ENCODE measurements at places on chromosomes 2 and 18.

DNA sequence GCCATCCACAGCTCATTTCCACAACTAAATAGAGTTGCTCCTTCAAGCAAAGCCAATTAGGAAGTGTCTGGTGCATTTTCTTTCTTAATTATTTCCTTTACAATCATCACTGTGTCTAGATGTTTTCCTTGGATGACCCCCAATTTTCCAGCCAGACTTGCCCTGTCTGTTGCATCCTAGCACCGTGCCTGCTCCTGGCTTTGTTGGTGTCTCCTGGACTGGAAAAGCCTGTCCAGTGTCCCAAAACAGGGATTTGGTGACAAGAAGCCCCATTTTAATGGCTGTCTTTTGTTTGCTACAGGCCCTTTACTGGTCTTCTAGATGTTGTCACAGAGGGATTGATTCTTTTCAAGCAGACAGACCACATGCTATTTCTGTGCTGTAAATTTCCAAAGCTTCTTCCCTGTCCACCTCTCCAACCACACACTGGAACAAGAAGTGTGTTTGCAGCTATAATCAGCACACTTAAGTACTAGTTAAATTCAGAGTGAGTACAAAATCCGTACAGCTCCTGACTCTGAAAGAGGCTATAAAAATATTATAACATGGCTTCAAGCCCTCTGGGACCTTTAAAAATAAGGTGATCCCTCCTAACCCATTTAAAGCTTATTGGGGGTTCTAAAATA lies 38.4 kb downstream of the RNF144A start:
- DNase-seq = no peak

DNA sequence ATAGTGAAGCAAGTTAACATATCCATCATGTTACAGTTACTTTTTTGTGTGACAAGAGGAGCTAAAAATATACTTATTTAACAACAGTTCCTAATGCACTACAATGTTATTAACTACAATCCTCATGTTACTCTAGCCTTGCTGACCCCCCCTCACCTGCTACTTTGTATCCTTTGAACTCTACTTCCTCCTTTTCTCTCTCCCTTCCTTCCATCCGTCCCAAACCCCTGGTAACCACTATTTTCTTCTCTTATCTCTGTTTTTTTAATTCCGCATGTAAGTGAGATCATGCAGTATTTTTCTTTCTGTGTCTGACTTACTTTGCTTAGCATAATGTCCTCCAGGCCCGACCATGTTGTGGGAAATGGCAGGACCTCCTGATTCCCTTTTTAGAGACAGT lies 59.4 kb downstream of the NPAS2 start:
- no peak for DNase-seq

GRCh38 chr2:8583400-8584173 lies 98.3 kb upstream of the ID2 start:
- no peak for DNase-seq

- peak; percentile 99 for DNase-seq
Observed at GRCh38 chr2:85772019-85772745, 18.4 kb downstream of the ATOH8 start.

DNA sequence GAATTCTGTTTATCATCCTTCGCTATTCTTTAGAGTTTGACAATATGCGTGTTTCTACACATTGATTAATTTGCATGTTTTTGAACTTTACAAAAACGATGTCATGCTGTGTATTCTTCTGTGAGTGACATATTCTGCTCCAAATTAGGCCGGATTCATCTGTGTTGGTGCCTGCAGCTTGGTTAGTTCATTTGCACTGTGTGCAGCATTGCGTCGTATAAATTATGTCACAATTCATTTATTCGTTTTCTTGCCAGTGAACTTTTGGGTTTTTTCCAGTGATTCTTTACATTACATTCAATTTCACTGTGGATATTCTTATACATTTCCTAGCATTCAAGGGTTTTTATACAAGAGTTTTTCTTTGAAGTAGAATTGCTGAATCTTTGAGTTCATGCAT lies 118.3 kb downstream of the KCNF1 start:
- DNase-seq = no peak

GRCh38 chr2:142557391-142557790 lies 320.1 kb upstream of the KYNU start:
- DNase-seq = no peak

DNA sequence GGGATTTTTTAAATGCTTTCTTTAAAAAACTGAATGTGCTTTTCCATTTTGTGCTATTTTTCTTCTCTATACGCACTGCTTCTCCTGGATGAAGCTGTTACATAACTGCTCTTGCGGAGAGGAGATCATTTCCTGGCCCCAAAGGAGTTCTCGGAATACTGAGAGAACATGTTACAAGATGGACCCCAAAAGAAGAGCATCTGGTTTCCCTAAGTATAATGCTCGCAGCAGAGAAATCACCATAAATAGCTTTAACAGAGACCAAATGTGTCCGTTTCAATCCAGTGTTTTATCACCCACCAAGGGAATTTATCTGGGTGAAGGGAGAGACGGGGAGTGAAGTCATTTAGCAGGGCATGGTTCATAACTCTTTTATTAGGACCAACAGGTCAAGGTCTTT lies 80.1 kb downstream of the RBM43 start:
- no peak for DNase-seq

- DNase-seq = no peak
Observed at GRCh38 chr2:67857836-67858235, 205.0 kb downstream of the C1D start.

GRCh38 chr18:36798738-36799473 lies 29.9 kb downstream of the TPGS2 start:
- DNase-seq = no peak

- no peak for DNase-seq
Observed at GRCh38 chr18:13414521-13414920, 196.0 kb downstream of the LDLRAD4 start.

- no peak for DNase-seq
Observed at GRCh38 chr2:230327418-230328154, 593 bp downstream of the SP140L start.

DNA sequence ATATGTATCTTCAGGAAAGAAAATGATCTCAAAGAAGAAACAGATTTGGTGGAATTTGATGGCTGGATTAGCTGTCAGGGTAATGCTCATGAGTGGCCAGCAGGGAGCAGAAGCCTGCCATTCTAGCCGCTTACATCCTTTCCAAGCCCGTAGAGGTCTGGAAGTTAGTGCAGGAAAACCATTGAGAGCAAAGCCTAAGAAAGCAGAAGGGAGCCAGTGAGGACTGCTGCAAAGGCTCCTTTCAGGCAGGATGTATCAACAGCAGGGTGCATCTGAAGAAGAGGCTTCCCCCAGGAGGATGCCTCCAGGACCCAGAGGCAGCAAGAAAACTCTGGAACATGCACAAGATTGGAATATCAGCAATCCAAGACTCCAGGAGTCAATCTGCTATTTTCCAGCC lies 22.9 kb upstream of the LBH start:
- peak; percentile 58 for DNase-seq

DNA sequence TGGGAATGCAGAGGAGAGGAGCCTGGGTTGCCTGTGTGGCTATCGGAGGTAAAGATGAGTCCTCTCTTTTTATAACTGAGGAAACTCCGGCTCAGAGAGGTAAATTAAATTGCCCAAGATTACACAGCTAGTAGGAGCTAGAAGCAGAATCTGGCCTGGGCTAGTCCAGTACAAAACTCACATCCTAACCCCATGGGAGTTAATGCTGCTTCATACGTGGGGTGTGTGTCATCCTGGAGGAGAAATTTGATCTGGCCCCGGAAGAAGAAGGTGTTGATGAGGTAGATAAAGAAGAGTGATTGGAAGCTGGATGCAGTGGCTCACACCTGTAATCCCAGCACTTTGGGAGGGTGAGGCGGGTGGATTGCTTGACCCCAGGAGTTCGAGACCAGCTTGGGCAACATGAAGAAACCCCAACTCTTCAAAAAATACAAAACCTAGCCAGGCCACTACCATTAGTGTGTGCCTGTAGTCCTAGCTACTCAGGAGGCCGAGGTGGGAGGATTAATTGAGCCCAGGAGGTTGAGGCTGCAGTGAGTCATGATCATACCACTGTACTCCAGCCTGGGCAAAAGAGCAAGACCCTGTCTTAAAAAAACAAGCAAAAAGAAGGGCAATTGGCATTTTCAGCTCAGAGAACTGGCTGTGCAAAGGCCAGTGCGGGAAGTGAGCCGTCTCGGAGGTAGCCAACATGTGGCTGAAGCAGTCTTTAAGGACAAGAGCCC lies 33.7 kb downstream of the CTIF start:
- DNase-seq = peak; percentile 16

All from stromal cell of bone marrow (primary cell).